GM19239 (cell line): ENCODE measurements at places on chromosomes 5 and 9.

GRCh38 chr5:53130266-53130665 lies 20.7 kb upstream of the MOCS2 start:
- DNase-seq, result no peak

DNA sequence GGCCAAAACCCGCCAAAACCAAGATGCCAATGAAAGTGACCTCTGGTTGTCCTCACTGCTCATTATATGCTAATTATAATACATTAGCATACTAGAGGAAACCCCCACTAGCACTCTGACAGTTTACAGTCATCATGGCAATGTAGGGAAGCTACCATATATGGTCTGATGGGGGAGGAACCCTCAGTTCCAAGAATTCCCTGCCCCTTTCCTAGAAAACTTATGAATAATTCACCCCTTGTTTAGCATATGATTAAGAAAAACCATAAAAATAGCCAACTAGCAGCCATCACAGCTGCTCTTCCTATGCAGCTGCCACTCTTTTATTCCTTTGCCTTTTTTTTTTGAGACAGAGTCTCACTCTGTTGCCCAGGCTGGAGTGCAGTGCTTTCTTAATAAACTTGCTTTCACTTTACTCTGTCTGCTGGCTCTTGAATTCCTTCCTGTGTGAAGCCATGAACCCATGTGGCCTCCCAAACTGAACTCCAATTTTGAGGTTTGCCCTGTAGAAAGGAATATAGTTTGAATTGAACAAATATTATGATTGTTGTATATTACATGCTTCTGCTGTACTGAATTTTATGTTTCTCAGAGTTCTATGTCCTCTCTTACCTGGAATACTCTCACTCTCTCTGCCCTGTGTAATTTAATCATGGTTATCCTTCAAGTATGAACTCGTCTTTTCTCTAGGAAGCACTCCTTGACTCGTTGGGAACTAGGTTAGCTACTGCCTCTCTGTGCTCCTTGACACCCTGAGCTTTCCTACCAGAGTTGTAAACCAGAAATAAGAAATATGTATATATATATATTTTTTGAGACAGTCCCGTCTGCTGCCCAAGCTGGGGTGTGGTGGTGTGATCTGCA lies 59.8 kb downstream of the KIAA1958 start:
- DNase-seq, result no peak

- DNase-seq, result no peak
Observed at GRCh38 chr5:157159209-157159751, 6.8 kb downstream of the GARIN3 start.

DNA sequence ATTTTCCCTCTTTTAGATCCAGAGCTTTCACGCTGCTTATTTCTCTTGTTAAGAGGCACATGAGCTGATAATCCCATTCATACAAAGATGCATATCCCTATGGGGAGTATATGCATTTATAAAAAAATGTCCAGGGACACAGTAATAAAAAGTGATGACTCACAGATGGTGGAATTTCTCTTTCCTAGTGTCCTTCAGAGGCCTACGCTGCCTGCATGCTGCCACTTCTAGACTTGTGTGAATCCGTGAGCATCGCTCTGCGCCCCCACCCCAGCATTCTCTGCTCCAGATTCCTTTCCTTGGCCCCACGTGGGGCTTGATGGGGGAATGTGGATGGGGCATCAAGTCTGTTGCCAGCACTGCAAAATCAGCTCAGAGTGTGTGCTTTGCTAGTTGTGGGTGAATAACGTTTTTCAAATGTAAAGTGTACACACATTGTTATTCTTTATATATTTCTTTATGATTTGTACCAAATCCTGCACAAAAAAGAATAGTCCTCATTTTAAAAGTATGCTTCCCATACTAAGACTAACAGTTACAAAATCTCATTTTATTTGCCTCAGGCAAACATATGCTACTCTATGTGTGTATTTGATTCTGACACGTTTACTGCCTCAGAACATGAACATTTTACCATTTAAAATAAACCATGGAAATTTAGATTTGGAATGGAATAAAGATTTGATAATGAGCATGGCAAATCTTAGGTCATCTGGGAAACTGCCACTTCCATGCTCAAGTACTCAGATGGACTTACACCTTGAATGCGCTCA lies 22.4 kb upstream of the RASGRF2 start:
- no peak for DNase-seq

DNA sequence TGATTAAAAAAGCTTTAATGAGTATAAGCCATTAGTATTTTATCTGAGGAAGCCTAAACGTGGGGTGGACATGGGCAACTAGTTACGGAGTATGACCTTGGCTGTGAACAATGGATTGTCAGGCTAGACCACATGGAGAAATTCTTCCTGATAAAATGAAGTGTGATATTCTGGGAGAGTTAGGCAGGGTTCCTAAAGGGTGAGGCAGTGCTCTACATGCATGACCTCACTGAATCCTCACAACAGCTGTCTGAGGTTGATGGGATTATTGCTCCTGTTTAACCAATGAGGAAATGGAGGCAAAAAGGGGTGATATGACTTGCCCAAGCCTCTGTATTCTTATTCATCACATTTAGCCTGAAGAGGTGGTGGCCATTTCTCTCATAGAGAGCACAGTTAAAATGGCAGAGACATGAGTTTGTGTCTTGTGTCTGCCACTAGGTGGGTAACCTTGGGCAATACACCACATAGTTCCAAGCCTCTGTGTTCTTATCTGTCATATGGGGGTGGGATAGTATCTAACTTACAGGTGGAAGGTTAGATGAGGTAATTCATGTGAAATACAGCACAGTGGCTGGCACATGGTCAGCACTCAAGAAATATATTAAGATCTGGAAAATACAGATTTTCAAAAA lies 96.1 kb upstream of the NR3C1 start:
- DNase-seq, result no peak
